ENCODE measurements at places on chromosomes 5 and 9. TPM values are rescaled to one million over a fixed set of nuclear protein-coding genes. Genes with fewer than 3 reads are reported as not detected.

The DRD1 gene
- not detected for total RNA-seq

The NOL6 gene
- 21.0 TPM for total RNA-seq

The KLHL3 gene
- 3.0 TPM for total RNA-seq

The FAM200C gene
- 9.6 TPM for total RNA-seq

The GFI1B gene
- total RNA-seq = not detected

The ANKRD34B gene
- total RNA-seq = under 0.01 TPM

The PAPPA gene
- 3.5 TPM for total RNA-seq

The HMMR gene
- 0.26 TPM for total RNA-seq

GRCh38 chr9:113488490-113488889 is 25.0 kb downstream of the RGS3 start:
- H3K27me3 ChIP-seq = no peaks in the 10 kb centered on the region
- H3K27ac ChIP-seq = peak overlapping the region; percentile 85
- H3K4me3 ChIP-seq = no peak overlapping the region
- H3K4me1 ChIP-seq = peaks cover 81% of the 10 kb centered on the region
- no peak for DNase-seq

DNA sequence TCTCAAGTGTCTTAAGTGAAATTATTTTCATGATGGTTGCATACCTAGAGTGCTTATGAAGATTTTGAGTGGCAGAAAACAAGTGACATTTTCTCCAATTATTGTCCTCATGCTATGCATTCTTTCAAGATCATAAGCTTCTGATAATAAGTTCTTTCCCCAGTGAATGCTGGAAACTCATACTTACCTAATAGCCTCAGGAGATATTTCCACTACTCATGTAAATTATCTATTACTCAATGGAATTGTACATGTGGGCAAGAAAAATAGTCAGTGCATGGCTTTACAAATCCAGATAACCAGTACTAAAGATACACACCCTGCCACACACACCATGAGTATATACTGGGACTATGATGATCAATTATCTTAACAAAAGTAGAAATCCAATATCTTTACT is 1219.4 kb upstream of the C9orf72 start:
- no peaks in the 10 kb centered on the region for H3K27me3 ChIP-seq
- no peak for DNase-seq
- no peak overlapping the region for H3K27ac ChIP-seq
- H3K36me3 ChIP-seq = no peaks in the 10 kb centered on the region
- H3K4me1 ChIP-seq = no peaks in the 10 kb centered on the region

- H3K27me3 ChIP-seq = peaks cover 32% of the 10 kb centered on the region
- H3K4me1 ChIP-seq = peaks cover 5% of the 10 kb centered on the region
- H3K27ac ChIP-seq = no peak within 1 kb of the TSS
- H3K36me3 ChIP-seq = no peaks in the 10 kb centered on the region
- no peak for DNase-seq
Observed at GRCh38 chr5:11904265-11904906, at the start of gene CTNND2. TSS of gene CTNND2 (minus strand) at chr5:11904446. CDS start at chr5:11903853, 593 bp downstream.

DNA sequence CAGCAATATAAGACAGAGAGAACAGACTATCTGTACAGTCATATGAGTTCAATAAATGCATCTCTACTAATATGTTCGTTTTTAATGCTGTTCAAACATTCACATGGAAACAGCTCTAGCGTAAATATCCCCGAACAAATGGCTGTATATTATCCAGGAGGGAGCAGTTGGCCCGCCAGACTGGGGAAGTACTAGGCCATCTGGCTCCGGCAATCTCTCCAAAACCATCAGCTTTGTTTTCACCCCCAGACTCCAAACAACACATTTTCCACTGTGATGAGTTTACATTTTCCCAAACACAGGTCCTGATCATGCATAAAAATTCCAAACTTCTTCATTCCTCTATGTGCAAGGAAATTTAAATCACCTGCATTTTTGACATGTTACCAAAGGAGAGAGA is 8.7 kb downstream of the EBF1 start:
- DNase-seq = no peak
- H3K36me3 ChIP-seq = no peaks in the 10 kb centered on the region
- no peak overlapping the region for H3K4me3 ChIP-seq
- H3K27ac ChIP-seq = no peak overlapping the region
- no peaks in the 10 kb centered on the region for H3K4me1 ChIP-seq

GRCh38 chr5:13629218-13629617 is 315.3 kb downstream of the DNAH5 start:
- DNase-seq = no peak
- no peaks in the 10 kb centered on the region for H3K36me3 ChIP-seq
- H3K27me3 ChIP-seq = no peaks in the 10 kb centered on the region
- no peak overlapping the region for H3K4me3 ChIP-seq

DNA sequence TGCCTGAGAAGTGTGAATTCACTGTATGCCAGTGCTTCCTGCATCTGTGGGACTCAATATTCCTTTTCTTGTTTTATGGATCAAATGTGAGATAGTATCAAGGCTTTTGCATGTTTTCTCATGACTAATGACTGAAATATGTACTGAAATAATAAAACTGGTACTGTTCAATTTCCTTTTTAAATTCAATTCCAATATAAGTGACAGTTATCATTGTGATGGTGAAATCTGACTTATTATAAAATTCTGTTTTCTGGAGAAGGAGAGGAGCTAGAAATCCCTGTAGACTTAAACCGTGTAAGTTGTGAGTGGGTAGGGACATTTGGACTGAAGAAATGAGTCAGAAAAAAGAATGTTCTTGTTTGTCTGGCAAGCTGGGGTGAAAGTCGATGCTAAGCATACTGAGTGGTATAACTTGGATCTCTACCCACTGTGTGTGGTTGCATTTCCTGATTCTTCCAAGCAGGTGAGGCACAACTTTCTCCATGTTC is 245.2 kb downstream of the EFNA5 start:
- H3K27ac ChIP-seq = peak overlapping the region; percentile 8
- H3K36me3 ChIP-seq = no peaks in the 10 kb centered on the region
- no peak for DNase-seq

DNA sequence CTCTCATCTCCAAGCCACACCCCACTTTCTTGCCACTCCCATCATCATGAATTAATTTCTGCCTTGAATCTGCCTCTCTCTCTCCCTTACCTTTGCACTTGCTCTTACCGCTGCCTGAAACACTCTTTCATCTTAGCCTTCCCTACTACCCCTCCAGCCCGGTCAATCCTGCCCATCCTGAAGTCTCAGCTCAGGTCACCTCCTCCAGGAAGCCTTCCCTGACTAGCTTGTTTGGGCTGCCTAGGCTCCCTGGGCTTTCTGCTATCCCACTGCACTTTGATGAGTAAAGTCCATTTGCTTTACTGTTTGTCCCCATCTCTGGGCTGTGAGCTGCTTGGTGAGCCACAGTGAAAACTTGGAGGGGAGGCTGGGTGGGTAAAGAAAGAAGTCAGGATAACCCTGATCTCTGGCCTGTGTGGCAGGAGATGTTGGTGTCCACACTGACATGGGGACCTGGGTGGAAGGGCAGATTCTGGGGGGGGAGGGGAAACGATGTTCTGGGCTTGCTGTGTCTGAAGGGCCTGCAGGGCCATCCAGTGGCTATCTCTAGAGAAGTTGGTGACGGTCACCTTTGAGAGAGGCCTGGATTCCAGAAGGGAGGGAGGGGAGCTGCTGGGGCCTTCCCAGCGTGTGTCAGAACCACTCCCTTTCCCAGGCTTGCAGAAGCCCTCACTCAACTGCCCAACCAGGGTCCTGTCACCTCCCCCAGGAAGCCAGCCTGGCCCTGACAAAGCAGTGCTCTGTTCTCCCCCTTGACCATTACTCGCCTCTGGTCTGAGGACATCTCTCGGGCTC is 75.0 kb upstream of the DAB2IP start:
- H3K4me1 ChIP-seq = peaks cover 54% of the 10 kb centered on the region
- DNase-seq = no peak
- no peak overlapping the region for H3K4me3 ChIP-seq

GRCh38 chr9:72674961-72675360 is 153.6 kb downstream of the TMC1 start:
- no peak overlapping the region for H3K27ac ChIP-seq
- no peaks in the 10 kb centered on the region for H3K36me3 ChIP-seq
- no peak for DNase-seq

DNA sequence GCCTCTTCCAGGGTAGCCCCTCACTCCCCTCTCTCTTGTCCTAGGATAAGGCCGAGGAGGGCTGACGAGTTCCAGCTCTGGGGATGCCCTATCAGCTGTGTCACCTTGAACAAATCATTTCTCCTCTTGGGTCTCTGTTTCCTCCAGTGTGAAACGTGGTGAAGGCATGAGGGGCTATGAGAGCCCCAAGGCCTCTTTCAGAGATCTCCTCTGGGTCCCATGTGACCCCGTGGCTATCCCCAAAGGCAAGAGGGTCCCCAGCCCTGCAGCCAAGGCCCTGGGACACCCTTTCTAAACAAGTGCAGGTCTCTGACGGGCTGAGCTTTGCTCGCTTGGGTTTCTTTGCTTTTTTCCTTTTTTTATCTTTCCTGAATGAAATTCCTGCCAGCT is 25.5 kb upstream of the SPTLC1 start:
- H3K27ac ChIP-seq = no peak overlapping the region
- no peak for DNase-seq
- H3K27me3 ChIP-seq = peaks cover 27% of the 10 kb centered on the region
- peak overlapping the region; percentile 51 for H3K4me3 ChIP-seq
- H3K4me1 ChIP-seq = peaks cover 13% of the 10 kb centered on the region
- H3K36me3 ChIP-seq = no peaks in the 10 kb centered on the region

DNA sequence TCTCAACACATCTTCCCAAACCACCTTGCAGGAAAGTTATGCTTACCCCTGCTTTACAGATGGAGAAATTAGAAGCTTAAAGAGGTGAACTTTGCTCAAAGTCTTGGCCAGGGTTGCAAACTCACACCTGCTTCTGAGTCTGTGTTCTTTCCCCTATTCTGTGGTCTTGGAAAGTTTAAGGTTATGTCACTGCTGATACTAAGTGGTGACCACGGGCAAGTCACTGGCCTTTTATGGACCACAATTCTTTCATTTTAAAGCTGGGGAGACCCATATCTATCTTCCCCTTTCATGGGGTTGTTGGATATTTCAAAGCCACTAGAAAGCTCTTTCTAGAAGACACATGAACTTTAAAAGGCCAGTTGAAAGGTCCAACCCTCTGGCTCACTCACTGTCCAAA is 95.4 kb upstream of the KLF4 start:
- peaks cover 5% of the 10 kb centered on the region for H3K4me1 ChIP-seq
- H3K27me3 ChIP-seq = no peaks in the 10 kb centered on the region
- no peaks in the 10 kb centered on the region for H3K36me3 ChIP-seq

- H3K4me3 ChIP-seq = no peak overlapping the region
- DNase-seq = no peak
- H3K27ac ChIP-seq = no peak overlapping the region
Observed at GRCh38 chr9:20854444-20854843, 170.4 kb downstream of the FOCAD start.

- DNase-seq = peak; percentile 98
- no peaks in the 10 kb centered on the region for H3K27me3 ChIP-seq
- peaks cover 27% of the 10 kb centered on the region for H3K36me3 ChIP-seq
- peak within 1 kb of the TSS; percentile 99 for H3K27ac ChIP-seq
Observed at GRCh38 chr9:136545965-136546696, at the start of gene NOTCH1. TSS of gene NOTCH1 (minus strand) at chr9:136546048. CDS start at chr9:136545786, 262 bp downstream.

DNA sequence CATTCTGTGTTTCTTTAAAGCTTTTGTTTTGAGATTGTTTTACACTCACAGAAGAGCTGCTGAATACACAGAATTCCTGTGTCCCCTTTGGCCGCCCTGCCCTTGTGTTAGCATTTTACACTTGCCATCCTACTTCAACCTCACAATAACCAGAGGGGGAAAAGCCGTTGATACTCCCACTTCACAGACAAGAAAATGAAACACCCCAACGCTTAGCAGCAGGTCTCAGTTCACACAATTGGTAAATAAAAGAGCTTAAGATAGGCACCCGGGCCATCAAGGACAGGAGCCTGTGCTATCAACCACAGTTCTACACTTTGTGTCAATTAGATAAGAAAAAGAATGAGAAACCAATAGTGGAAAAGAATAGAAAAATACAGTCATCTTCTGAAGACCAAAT is 178.0 kb downstream of the SYK start:
- H3K4me1 ChIP-seq = no peaks in the 10 kb centered on the region
- H3K27me3 ChIP-seq = no peaks in the 10 kb centered on the region
- no peak overlapping the region for H3K27ac ChIP-seq

DNA sequence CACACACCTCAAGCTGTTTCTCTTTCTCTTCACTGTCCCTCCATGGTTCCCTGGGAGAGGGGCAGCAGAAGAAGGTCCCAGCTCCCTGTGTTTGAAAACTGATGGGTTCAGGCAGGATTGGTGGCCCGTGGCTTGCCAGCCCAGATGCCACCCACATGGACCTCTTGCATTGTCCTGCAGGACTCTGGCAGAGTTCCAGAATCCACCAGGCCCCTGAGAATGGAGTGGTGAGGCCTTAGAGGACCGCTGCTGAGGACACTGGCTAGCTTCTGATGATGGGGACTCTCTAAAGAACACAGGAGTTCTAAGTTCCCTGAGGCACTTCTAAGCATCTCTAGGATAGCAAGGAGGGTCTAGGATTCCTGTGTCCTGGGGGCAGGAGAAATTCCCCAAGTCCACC is 24.8 kb downstream of the CTSL start:
- H3K27ac ChIP-seq = no peak overlapping the region
- no peak overlapping the region for H3K4me3 ChIP-seq
- H3K27me3 ChIP-seq = no peaks in the 10 kb centered on the region
- H3K36me3 ChIP-seq = no peaks in the 10 kb centered on the region
- DNase-seq = no peak
- no peaks in the 10 kb centered on the region for H3K4me1 ChIP-seq

- H3K27me3 ChIP-seq = no peaks in the 10 kb centered on the region
- no peaks in the 10 kb centered on the region for H3K4me1 ChIP-seq
- no peak for DNase-seq
- H3K36me3 ChIP-seq = peaks cover 36% of the 10 kb centered on the region
Observed at GRCh38 chr5:149237662-149238061, 34.0 kb upstream of the AFAP1L1 start.

DNA sequence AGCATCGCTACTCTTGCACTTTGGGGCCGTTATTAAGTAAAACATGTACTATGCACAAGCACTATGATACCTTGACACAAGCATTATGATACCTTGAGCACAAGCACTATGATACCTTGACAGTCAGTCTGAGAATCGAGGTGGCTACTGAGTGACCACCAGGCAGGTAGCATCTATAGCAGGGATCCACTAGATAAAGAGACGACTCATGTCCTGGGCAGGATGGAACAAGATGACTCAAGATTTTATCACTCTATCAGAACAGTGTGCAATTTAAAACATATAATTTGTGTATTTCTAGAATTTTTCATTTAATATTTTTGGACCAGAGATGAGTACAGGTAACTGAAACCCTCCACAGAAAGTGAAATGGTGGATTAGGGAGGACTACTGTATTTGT is 16.9 kb downstream of the CHSY3 start:
- DNase-seq = no peak
- H3K4me1 ChIP-seq = no peaks in the 10 kb centered on the region
- H3K36me3 ChIP-seq = no peaks in the 10 kb centered on the region
- no peak overlapping the region for H3K4me3 ChIP-seq
- no peak overlapping the region for H3K27ac ChIP-seq
- H3K27me3 ChIP-seq = no peaks in the 10 kb centered on the region

- peak overlapping the region; percentile 89 for H3K4me3 ChIP-seq
- H3K27me3 ChIP-seq = no peaks in the 10 kb centered on the region
- peaks cover 7% of the 10 kb centered on the region for H3K4me1 ChIP-seq
- peak overlapping the region; percentile 91 for H3K27ac ChIP-seq
- DNase-seq = no peak
- H3K36me3 ChIP-seq = no peaks in the 10 kb centered on the region
Observed at GRCh38 chr5:72108202-72109061, 1.2 kb downstream of the MAP1B start.
